ENCODE measurements at places on chromosomes 3 and 15.

DNA sequence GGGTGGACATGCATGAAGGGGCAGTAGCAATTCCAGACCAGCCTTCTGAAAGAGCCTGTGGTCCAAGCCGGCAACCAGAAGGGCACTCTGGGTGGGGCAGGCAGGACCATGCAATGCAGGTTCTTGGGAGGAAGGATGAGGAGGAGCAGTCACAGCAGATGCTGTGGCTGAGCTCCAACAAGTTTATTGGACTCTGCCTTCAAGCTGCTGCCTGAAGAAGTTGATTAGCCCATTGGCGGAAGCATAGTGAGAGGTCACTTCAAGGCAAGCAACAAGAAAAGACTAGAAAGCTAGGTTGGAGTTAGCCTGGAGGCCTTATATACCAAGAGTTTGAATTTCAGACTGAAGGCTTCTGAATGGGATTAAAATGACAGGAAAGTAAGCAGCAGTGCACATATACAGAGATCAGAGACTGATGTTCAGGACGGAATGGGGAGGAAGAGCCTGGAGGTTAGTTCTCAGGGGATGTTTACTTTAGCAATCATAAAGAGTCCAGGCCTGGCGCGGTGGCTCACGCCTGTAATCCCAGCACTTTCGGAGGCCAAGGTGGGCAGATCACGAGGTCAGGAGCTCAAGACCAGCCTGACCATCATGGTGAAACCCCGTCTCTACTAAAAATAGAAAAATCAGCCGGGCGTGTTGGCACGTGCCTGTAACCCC lies 39.9 kb downstream of the SFMBT1 start:
- no peak for DNase-seq

DNA sequence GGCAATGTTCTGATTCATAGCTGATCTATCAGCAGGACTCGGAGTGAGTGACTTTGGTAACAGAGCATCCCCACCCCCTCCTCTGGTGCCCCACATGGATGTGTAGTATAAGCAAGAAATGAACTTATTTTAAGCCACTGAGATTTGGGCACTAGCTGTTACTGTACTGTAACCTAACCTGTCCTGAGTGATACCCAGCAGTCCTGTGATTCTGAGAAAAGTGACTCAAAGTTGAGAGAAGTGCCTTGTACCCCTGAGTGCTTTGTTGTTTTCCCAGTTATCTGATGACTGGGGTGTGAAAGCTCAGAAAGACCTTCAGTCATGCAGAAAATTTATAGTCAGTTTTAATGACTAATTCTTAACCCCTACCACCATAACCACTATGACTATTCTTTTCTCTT lies 439.9 kb upstream of the RBMS3 start:
- DNase-seq = no peak

DNA sequence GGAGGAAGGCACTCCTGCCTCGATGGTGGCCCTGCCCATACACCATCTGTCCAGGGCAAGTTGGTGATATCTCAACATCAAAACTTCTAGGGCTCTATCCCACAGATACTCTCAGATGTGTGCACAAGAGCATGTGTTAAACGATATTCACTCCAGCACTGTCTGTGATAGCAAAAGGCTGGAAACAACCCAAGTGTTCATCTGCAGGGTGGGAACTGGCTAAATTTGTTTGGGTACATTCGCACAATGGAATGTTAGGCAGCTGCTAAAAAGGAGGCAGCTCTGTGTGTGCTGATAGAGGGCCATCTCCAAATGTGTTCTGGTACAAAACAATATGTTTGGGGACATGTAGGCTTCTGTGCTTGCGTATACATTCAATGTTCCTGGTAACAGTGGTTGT lies 19.8 kb downstream of the IGDCC4 start:
- no peak for DNase-seq

- DNase-seq = no peak
Measured at GRCh38 chr15:40198355-40199085, 37.7 kb downstream of the BUB1B start.

GRCh38 chr3:71006810-71007785 lies 576.4 kb downstream of the FOXP1 start:
- DNase-seq = peak; percentile 18

DNA sequence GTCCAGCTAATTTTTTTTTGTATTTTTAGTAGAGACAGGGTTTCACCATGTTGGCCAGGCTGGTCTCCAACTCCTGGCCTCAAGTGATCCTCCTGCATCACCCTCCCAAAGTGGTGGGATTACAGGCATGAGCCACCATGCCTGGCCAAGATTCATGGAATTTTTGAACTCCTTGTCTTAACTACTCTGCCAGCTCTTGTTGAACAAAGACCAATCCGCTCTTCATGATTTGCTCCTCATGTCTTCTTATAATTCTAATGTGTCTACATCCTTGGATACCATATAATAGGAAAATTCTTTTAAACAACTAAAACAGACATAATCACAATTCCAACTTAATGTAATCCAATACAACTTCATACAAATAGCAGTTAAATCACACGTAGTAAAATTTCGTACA lies 21.3 kb downstream of the UBA5 start:
- DNase-seq = no peak

DNA sequence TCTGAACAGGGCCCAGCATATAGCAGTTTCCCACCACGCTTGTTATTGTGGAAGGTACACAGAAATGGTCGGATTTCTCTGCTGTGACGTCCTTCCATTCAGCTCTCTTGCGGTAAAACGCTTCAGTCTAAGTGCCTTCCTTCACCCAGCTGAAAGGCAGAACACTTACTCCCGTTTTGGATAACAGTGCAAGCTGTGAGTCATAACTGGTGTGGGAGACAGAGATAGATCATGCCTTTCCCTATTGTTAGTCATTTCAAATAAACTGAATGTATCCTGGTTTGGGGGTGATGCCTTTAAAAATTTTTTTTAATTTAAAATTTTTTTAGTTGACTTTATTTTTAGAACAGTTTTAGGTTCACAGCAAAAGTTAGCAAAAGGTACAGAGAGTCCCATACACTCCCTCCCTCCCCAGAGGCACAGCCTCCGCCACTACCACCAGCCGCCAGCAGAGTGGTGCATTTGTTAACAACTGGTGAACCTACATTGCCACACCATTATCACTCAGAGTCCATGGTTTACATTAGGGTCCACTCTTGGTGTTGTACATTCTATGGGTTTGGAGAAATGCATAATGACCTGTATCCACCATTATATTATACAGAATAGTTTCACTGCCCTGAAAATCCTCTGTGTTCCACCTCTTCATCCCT lies 94.9 kb upstream of the NSMCE3 start:
- peak; percentile 67 for DNase-seq

- DNase-seq = no peak
Measured at GRCh38 chr3:6039971-6040370, 820.9 kb upstream of the GRM7 start.

GRCh38 chr15:49288391-49288790 lies 118.3 kb downstream of the GALK2 start:
- no peak for DNase-seq

GRCh38 chr15:85854345-85855097 lies 59.8 kb upstream of the KLHL25 start:
- peak; percentile 52 for DNase-seq

GRCh38 chr15:63611177-63611576 lies 14.0 kb downstream of the FBXL22 start:
- DNase-seq = peak; percentile 33

DNA sequence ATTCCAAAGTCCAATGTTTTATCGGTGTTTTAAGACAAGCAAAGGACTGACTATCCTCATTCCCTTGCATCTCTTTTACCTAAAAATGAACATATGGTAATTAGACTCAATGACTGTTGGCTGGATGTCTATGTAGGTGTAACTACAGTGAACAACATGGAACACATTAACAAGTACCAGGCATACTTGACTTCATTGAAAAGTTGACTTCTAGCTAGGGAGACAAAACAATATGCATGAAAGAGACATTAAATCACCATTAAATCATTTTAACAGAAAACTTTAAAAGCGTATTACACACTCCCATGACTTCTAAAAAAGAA lies 34.3 kb upstream of the ANPEP start:
- DNase-seq = no peak

- DNase-seq = peak; percentile 91
Measured at GRCh38 chr3:49104427-49105291, at the start of gene QARS1. QARS1 (minus strand) TSS chr3:49104757; CDS start chr3:49104733, 24 bp downstream.

GRCh38 chr3:177053107-177053506 lies 144.2 kb downstream of the TBL1XR1 start:
- DNase-seq = no peak

DNA sequence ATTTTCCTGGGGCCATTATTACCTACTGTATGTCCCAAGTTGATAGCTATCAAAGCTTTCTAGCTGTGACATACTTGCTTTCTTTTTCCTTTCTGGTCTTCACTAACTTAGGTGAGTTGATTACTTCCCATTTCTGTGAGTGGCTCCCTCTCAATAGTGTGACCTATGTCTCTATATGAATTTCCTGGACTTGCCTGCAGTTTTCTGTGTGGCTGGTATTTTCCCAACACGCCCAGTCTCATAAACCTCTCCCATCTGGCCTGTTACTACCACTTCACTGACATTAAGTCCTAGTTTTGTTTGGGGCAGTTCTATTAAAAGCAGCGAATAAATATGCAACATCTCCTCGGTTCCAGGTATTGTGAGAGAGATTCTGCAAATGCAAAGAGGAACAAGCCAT lies 671.2 kb downstream of the SI start:
- DNase-seq = no peak

DNA sequence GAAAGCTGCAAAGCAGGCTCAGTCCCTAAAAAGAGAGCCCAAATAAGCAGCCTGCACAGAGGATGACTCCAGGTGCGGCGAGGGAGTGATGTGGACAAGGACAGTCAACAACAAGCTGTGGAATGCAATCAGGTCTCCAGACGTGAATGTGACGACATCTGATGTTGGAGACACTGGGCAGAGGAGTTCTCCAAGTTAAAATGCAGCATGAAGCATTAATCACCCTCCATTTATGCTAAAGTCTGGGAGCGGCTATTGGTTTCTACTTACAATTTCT lies 316.7 kb downstream of the FGF12 start:
- no peak for DNase-seq

- DNase-seq = peak; percentile 56
Measured at GRCh38 chr3:152769523-152769922, 65.4 kb upstream of the P2RY1 start.

- DNase-seq = no peak
Measured at GRCh38 chr3:48287034-48287433, 46.1 kb downstream of the ZNF589 start.

DNA sequence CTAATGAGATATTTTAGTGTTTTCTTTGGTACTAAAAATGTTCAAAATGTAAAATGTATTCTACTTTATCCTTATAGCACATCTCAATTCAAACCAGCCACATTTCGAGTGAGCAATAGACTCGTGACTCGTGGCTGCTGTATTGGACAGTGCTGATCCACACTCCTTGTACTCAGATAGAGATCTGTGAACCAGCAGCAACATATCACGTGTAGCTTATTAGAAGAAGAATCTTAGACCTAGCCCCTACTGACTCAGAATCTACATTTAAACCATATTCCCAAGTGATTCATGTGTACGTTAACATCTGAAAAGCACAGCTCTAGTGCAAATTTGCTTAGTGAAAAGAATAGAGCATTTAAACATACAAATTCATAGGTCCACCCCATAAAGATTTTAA lies 130.9 kb downstream of the IL1RAP start:
- no peak for DNase-seq

DNA sequence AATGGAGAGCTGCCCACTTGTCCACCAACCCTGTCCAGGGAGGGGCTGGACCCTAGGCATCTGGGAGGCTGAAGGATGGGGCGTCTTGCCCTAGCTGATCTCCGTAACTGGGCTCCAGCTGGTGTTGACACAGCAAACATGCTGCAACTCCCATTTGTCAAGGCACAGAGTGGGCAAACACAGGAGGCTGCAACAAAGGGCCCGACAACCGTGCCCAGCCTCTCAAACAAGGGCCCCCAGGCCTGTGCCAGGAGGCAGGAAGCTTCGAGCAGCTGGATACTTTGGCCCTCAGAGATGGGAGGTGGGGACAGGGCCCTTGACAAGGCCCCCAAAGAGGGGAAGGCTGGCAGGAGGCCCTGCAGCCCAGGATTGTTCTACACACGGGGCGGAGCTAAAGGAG lies 64.2 kb upstream of the TMEM115 start:
- no peak for DNase-seq

DNA sequence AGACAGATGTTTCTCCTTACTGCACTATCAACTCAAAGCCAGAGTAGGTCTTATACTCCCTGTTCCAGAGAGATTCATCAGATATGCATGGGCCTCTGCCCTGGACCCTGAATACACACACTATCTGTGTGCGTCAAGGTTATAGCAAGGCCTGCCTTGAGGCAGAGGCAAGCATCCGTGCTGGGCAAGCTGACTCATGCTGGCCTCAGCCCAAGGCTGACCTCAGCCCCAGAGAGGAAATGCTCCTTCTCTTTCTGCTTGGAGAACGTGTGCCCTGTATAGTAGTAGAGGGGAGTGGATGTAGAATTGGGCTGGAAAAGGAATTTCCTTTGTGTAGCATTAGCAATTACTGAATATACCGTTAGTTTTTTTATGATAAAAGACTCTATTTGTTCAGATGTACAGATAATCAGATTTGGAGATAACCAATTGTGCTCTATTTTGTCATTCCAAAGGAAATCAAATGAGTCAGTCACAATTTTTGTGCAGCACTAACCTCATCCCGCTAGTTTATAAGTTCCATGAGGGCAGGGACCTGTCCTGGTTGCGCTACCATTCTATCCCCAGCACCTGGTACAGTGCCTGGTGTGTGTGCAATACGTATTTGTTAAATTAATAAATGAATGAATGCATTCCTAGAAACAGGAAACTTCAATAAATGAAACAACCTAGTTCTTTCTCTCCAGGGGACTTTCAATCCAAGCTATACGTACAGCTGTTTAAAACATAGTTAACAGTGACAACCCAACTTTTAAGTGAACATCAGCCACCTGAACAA lies 13.3 kb upstream of the PAQR9 start:
- peak; percentile 69 for DNase-seq

GRCh38 chr15:68816795-68817303 lies 3.8 kb downstream of the ANP32A start:
- peak; percentile 45 for DNase-seq

DNA sequence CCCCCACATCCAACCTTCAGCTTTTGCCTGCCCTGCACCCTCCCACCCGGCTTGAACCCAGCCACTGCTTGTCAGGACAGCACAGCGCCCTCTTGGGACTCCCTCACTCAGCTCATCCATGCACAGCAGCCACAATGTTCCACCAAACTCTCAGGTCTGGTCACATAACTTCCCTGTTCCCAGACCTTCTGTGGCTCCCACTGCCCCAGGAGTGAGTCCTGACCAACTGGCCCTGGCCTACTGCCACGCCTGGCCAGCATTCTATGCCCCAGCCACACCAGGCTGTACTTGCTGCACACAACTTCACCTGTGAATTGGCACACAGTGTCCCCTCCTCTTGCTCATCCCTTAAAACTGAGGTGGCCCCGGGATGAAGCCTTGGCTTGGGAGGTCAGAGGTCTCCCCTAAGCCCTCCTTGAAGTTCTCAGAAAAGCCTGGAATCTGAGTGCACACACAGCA lies 21.0 kb downstream of the PLXNB1 start:
- DNase-seq = no peak

- DNase-seq = no peak
Measured at GRCh38 chr3:170697908-170698307, 112.0 kb upstream of the SLC7A14 start.

- DNase-seq = no peak
Measured at GRCh38 chr3:58829321-58830000, 162.9 kb upstream of the FAM3D start.

- peak; percentile 3 for DNase-seq
Measured at GRCh38 chr15:84955089-84955848, 26.4 kb upstream of the PDE8A start.

- no peak for DNase-seq
Measured at GRCh38 chr3:181753391-181753790, 41.7 kb downstream of the SOX2 start.

- peak; percentile 56 for DNase-seq
Measured at GRCh38 chr15:91882858-91883586, 29.5 kb downstream of the SLCO3A1 start.
